Brain (organoid and tissue), 16 donors: ENCODE measurements at places on chromosomes 4 and X.

DNA sequence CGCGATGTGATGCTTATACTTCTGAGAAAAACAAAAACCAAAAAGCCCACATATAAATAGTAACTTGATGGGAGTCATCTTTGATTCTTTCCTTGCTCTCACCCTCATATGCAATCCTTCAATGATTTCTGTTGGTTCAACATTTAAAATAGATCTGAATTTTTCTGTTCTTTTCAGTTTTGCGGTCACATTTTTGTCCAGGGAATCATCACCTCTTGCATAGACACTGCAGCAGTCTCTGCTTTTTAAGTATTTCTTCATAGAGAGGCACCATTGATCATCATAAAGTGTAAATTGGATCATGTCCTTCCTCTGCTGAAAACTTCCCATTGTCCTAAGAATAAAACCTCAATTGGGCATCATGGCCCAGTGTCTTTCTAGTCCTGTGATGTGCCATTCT, 81.1 kb upstream of the SLC4A4 start:
- no peak for DNase-seq

GRCh38 chr4:163172647-163173046, 6.0 kb upstream of the NAF1 start:
- DNase-seq, result peak; percentile 22

DNA sequence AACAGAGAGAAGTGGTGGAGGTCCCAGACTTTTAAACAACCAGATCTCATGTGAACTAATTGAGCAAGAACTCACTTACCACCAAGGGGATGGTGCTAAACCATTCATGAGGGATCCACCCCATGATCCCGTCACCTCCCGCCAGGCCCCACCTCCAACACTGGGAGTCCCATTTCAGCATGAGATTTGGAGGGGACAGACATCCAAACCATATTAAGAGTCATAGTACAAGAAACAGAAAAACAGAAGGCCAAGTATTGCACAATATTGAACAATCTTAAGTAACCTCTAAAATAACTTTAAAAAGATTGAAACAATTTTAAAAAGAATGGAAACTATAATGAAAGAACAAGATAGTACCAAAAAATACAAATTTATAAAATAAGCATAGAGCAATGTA, 110.0 kb downstream of the CBR4 start:
- no peak for DNase-seq

- DNase-seq, result no peak
Measured at GRCh38 chrX:107970073-107970472, 12.1 kb downstream of the TEX13B start.
